Ureter (tissue), 1 donor: ENCODE measurements at places on chromosomes 2 and 18. TPM values are rescaled to one million over a fixed set of nuclear protein-coding genes. Genes with fewer than 3 reads are reported as not detected.

- DNase-seq, result peak; percentile 64
Measured at GRCh38 chr2:25664183-25664964, 9.0 kb downstream of the DTNB start.

DNA sequence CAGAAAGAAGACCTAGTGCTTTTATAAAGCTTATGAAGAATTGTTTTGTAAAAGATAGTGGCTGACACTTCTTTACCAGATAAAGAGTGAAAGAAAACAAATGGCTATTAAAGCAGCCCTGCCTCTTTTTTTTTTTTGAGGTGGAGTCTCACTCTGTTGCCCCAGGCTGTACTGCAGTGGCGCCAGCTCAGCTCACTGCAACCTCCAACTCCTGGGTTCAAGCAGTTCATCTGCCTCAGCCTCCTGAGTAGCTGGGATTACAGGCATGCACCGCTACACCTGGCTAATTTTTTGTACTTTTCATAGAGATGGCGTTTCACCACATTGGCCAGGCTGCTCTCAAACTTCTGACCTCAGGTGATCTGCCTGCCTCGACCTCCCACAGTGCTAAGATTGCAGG is 12.9 kb downstream of the ARPC2 start:
- no peak for DNase-seq

The GALNT1 gene
- total RNA-seq, result 115 TPM

The ADAM23 gene
- total RNA-seq, result 0.78 TPM

The STK39 gene
- 63.7 TPM for total RNA-seq
